Activated T-cell treated with anti-CD3 and anti-CD28 coated beads, Interleukin-2, amount 50 U/mL, for 48 hours (primary cell): ENCODE measurements at places on chromosomes 1 and 21.
A peak's percentile ranks its signal among the peaks of the same experiment; 100 is the strongest.

- DNase-seq: peak; percentile 50
These were observed 6.3 kb downstream of the CD2 start for GRCh38 chr1:116760487-116760886.

GRCh38 chr1:244893836-244894235 is 29.5 kb upstream of the HNRNPU start:
- no peak for DNase-seq

DNA sequence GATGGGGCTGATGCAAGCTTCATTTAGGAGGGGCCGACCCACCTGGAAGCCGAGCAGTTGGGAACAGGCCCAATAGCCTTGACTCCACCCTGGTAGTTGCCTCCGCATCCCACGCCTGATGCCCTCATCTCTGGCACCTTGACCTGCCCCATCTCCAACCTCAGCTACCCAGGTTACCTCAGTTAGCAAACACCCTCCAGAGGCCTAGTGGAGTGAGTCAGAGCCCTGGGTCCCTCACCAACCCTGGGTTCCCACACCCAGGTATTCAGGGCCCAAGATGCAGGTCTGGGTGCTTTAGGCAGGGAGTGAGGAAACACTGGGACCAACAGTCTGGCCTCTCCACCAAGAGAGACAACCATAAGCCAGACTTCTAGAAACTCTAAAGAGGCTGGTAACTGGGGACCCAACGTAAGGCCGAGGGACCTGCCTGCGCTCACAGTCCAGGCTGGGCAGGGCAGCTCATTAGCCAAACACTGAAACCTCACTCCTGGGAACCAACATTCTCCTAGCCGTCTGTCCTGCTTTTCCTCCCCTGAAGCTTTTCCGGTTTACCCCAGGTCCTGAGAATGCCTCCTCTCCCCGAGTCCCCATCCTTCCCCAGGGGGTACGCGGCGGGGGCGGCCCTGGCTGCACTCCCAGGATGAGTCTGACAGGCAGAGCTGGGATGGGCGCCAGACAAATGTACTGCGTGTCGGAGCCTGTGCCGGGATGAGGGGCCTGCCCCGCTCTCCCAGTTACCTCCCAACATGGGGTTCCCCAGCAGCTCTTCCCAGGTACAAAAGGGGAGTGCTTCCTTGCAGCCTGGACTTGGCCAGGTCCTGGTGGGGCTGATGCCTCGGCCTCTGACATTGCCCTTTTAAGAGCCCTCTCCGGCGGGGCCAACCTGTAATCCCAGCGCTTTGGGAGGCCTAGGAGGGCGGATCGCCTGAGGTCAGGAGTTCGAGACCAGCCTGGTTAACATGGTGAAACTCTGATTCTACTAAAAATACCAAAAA is 8.9 kb upstream of the CELSR2 start:
- DNase-seq: no peak

GRCh38 chr1:22418933-22419382 is 32.7 kb upstream of the ZBTB40 start:
- no peak for DNase-seq

DNA sequence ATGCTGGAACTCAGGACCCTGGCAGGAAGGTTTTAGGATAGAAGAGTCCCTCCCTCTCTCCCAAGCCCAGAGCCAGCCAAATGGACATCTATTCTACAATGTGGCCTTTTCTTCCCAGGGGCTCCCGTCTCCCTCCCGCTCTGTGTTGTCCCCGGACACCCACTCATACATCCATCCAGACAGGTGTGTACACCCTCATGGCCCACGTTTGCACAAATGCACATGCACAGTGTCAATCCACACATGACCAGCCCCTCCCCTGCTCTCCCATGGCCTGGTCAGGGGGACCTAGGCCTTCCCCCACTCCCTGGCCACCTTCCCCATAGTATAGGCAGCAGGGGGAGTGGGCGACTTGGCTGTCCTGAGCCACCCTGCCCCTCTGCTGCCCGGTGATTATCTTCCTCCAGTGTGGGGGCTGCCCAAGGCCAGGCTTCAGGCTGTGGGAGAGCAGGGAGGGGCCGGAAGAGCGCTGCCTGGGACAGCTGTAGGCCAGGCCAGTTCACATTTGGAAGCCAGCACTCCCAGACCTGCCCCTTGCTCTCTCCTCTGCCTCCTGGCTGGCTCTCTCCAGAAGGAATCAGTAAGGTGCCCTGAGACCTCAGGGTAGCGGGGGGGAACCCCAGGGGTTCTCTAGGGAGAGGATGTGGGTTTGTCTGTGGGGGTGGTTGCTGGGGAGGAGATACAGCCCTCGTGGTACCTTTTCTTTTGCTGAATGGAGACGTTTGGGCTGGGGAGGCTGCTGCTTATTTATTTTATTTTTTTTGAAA is 4.1 kb upstream of the PTPN7 start:
- DNase-seq: peak; percentile 74

DNA sequence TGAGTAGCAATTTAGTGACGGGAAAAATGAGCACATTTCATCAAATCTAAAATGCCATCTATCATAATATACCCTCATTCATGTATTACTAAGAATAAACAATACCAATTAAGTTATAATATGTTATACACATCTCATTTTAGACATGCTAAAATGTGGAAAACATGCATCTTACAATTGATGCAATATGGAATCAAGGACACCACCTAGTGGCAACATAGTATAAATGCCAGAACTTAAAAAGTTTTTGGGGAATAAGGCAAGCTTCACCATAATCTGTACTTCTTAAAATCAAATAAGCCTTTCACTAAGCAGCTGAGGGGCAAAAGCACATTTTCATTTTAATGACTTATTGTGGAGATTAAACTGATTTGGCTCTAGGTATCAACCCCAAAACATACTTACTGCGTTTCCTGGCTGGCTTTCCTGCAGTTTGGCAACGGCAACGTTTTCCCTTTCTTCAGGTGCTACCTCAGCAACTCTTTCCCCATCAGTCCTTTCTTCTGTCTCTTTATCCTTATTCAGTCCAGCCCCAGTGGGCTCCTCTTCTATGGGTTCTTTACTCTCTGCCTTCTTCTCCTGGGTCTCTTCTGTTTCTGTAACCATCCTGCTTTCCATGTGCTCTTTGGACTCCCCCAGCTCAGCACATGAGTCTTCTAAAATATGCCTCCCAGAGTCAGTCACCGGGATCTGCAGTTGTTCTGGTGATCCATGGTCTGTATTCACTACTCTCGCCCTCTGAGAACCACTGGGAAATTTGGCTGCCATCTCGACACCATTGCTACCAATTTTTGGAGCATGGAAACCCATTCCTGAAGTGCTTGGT is 11.4 kb downstream of the SDE2 start:
- no peak for DNase-seq

GRCh38 chr1:11337580-11338073 is 64.6 kb downstream of the UBIAD1 start:
- DNase-seq: peak; percentile 84

DNA sequence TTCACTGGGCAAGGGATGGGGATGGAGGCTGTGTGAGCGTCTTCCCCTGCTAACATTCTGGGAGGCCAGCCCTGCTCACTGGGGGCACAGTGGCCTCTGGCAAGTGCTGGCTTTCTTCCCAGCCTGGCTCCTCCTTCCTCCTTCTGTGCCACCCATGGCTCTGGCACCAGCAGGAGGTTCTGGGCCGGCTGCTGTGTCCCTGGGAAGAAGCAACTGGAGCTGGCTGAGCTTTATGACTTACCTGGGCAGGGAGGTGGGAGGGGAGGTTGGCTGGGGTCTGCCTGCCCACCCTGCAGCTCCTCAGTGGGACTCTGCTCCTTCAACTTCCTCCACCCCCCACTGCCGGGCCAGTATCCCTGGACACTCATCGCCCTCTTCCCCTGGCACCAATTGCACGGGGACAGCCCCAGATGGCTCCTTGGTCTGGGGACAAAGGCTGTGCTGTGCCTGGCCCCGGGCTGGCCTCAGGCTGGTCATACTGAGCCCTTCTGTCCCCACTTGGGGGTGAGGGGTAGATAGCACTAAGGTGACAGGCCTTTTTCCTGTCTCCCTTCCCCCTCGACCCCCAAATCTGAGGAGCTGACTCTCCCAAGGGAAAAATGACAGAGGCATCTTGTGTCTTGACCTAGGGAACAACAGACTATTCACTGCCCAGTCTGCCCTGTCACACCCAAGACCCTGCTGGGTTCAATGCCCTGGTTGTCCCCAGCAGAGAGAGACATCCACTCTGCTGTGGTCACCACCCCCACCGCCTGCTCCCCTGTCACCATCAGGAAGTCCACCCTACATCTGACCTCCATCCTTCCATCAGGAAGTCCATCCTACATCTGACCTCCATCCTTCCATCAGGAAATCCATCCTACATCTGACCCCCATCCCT is 14.4 kb downstream of the CDK18 start:
- DNase-seq: no peak

DNA sequence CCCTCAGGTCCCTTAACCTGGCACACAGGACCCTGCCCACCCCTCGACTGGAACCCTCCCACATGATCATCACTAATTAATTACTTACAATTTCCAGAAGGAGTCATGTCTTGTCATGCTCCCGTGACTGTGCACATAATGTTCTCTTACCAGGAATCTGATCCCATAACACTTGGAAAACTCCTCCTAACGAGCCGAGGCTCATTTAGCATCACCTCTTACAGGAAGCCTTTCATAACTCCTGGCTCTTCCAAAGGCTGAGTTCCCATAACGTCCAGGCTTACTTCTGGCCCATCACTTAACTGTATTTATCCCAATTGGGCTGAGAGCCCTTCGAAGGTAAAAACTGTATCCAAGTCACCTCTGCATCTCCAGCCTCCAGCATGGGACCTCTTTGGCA is 147.9 kb upstream of the JUN start:
- no peak for DNase-seq

DNA sequence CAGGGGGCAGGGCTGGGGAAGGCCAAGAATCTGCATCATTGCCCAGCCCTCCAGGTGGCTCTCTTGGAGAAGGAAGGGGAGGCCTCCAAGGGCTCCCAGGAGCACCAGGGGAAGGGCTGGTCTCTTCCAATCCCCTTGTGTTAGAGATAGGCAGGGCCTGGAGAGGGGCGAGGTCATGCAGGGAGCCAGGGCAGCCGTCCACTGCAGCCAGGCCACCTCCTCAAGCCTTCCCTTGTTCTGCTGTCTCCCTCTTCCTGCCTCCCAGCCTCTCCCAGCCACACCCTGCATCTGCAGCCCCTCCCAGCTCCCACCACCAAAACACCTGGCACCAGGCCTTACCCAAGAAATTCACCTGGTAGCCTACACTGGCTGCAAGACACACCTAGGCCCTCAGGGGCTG is 105.3 kb upstream of the IFFO2 start:
- DNase-seq: no peak

GRCh38 chr1:27007909-27008582 is 4.6 kb downstream of the TENT5B start:
- no peak for DNase-seq

GRCh38 chr1:207968521-207969009 is 57.6 kb upstream of the CD34 start:
- DNase-seq: no peak

DNA sequence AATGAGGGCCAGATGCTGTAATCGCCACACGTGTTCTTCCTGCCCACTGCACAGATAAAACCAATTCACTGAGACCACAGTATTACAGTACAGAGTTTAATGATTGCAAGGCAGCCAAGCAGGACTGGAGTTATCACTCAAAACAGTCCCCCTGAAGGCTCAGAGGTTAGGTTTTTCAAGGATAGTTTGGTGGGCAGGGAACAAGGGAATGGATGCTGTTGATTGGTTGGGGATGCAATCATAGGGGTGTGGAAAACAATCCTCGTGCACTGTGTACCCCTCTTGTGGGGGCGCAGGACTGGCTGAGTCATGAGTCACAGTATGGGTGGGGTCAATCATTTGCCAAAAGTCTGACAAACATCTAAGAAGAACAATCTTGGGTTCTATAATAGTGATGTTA is 12.4 kb upstream of the USP1 start:
- no peak for DNase-seq

DNA sequence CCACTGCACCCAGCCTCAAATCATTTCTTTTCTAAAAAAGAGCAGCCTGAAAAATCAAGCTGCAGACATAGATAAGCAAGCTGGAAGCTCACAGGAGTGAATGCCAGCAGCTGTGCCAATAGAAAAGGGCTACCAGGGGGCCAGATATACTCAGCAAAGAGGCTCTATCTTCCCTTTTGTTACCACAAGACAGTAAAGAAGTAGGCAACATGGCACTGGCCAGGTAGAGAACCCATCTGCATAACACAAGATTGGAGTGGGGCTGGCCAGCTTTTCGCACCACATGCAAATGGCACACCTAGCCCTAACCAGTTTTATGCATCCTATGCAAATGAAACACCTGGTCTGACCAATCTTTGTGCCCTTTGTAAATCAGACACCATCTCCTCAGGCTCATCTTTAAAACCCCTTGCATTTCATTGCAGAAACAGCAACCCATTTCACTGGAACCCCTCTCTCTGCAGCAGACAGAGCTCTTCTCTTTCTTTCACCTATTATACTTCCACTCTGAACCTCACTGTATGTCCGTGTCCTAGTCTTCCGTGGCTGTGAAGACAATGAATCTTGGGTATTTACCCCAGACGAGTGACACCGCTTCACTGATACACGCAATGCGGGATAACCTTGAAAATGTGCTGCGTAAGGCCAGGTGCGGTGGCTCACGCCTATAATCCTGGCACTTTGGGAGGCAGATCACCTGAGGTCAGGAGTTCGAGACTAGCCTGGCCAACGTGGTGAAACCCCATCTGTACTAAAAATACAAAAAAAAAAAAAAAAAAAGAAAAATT is 15.1 kb downstream of the CASP9 start:
- DNase-seq: no peak

- DNase-seq: no peak
These were observed 68.7 kb upstream of the C1orf105 start for GRCh38 chr1:172351754-172352161.

GRCh38 chr1:206472454-206472853 is 2.2 kb downstream of the IKBKE start:
- peak; percentile 42 for DNase-seq

- DNase-seq: no peak
These were observed 14.1 kb downstream of the EVA1C start for GRCh38 chr21:32426592-32427051.

DNA sequence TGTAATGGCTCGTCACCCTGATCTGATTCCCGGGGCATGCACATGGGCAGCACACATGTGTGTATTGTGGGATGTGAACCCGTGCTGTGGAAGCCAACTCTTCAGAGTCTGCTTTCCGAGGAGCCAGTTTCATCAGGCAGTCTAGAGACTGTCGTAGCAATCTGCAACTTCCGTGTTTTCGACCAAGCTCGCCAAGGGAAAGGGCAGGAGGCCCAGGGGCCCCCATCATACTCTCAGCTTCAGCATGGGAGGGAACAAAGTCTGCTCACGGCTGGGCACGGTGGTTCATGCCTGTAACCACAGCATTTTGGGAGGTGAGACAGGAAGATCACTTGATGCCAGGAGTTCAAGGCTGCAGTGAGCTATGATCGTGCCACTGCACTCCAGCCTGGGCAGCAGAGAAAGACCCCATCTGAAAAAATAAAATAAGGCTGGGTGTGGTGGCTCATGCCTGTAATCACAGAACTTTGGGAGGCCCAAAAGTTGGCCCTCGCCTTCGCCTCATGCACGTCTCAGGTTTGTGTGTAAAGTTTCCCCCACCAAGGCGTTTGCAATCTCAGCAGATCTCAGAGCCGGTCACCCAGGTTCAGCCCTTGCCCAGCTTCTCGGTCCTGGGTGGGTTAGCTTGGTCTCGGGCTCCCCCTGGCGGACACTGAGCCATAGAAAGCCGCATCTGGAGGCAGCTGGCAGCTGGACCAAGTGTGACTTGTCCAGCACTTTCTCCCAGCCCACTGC is 48.5 kb upstream of the SLC25A33 start:
- peak; percentile 93 for DNase-seq
